Thoracic aorta (tissue), 2 donors: ENCODE measurements at places on chromosomes 2 and 18. TPM values are rescaled to one million over a fixed set of nuclear protein-coding genes. Genes with fewer than 3 reads are reported as not detected.

The IL1A gene
- 0.56 TPM for total RNA-seq

The POMC gene
- 5.7 TPM for total RNA-seq

The ZDBF2 gene
- 12.7 TPM for total RNA-seq

The TNFAIP6 gene
- 6.9 TPM for total RNA-seq

The DAW1 gene
- 1.1 TPM for total RNA-seq

The SP3 gene
- total RNA-seq, result 70.0 TPM

The KATNAL2 gene
- total RNA-seq, result 5.6 TPM

The EVX2 gene
- not detected for total RNA-seq

The HOXD1 gene
- 0.71 TPM for total RNA-seq

The CERS6 gene
- total RNA-seq, result 13.7 TPM

The FABP1 gene
- total RNA-seq, result not detected

- no peak for DNase-seq
Measured at GRCh38 chr2:113370030-113370429, 67.5 kb upstream of the ZNG1B start.

- no peak for DNase-seq
Measured at GRCh38 chr2:39486071-39486470, 49.0 kb upstream of the MAP4K3 start.

DNA sequence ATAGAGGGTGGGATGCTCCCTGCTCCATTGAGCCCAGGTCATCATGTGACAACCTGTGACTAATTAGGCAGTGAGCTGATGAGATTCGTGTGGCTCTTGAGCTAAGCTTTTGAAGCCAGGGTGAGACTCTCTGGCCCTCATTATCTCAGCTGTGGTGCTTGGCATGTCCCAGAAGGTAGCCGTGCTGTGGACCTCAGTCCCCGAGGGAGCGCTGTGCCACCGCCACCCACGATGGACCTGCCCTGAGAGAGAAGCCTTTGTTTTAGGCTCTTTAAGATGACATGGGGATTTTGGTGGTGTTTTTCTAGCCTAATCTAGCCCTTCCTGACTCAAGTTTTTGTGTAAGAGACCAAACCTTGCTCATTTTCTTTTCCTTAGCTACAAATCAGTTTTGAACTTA, 66.4 kb downstream of the NEDD4L start:
- DNase-seq, result no peak

- DNase-seq, result no peak
Measured at GRCh38 chr2:67954093-67954748, 108.6 kb downstream of the C1D start.

DNA sequence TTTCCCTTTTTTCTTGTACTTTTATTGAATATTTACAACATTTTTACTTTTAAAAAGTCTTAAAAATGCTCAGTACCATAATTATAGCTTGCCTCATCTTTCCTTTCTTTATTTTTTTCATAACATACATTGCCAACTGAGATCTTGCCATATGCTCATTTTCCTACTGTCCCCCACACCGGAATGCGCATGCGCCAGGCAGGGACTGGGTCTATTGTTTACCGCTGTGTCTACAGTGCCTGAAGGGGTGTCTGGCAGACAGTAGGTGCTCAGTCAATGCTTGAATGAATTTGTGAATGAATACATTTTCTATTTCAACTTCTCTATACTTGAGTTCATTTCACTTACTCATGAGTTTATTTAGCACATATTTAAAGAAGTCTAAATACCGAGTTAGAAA, 158.0 kb downstream of the CYP26B1 start:
- no peak for DNase-seq

DNA sequence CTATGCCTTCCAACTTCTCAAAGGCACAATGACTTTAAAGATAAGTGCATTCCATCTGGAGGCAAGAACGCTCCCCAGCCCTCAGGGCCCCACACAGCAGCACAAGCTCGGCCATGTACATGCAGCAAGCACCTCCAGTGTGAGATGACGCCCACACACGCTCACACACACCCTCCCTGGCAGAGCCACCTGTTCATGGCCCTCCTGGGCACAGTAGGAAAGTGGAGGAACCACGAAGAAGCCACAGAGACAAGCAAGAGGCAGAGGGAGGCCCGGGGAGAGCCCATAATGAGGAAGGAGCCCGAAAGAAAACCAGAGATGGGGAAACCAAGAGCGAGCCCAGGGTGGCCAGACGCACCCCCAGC, 21.7 kb downstream of the BIN1 start:
- no peak for DNase-seq

- no peak for DNase-seq
Measured at GRCh38 chr2:106745468-106745867, 140.5 kb downstream of the ST6GAL2 start.

DNA sequence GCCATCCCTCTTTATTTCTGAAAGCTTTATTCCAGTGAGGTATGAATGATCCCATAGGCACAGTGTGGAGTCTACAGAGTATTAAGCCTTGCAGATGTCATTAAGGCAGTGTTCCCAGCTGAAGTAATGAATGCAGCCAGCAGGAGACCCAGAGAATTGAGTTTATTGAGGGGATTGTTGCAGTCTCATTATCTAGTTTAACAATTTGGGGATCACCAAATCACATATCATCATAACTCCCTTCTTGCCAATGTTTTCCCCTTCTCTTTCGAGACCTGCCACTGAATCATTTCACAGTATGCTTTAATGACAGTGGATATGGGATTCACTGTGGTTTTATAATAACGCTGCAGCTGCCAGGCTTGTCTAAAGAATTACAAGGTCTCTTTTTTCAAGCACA, 249.3 kb upstream of the FSHR start:
- DNase-seq, result no peak

DNA sequence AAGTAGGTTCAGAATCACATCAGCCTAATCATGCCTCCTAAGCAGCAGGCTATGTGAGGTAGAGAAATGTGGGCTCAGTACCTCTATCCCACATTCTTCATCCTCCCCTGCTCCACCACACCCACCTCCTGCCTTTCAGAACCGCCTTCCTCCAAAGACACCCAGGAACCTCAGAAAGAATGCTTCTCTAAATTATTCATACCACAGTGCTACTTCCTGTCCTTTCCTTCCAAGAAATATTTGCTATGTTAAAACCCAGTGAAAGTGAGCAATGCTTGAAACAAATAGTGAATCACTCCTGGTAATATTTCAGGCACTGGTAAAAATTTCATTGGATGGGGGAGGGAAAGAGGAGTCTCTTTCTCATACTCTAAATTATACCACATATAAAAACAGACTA, 24.0 kb upstream of the CREB1 start:
- DNase-seq, result no peak

DNA sequence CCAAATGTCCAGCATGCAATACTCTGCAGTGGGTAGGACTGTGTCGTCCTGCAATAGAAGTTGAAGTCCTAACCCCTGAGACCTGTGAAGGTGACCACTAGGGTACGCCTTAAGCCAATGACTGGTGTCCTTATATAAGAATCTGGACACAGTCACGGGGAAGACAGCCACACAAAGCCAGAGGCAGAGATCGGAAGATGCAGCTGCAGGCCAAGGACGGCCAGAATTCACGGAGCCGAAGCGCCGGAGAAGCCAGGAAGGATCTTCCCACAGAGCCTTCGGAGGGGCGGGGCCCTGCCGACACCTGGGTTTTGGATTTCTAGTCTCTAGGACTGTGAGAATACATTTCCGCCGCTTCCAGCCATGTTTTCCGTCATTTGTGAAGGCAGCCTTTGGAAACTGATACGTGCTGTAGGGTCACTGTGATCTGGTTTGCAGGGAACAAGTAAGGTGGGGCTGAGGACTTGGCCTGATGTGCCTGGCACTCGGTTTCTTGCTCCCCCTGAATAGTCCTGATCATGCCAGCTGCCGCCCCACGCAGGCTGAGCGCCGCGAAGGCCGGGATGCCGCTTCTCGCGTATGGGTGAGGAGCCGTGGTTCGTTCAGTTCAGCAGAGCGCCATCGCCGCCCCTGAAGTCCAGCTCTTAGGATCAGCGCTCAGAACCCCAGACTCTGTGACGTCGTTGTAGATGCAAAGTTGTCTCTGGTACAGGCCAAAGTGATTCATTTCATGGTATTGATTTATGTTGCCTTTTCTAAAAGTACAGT, 38.7 kb downstream of the PTGR3 start:
- DNase-seq, result no peak

GRCh38 chr2:96884299-96885094, 14.6 kb upstream of the SEMA4C start:
- no peak for DNase-seq

DNA sequence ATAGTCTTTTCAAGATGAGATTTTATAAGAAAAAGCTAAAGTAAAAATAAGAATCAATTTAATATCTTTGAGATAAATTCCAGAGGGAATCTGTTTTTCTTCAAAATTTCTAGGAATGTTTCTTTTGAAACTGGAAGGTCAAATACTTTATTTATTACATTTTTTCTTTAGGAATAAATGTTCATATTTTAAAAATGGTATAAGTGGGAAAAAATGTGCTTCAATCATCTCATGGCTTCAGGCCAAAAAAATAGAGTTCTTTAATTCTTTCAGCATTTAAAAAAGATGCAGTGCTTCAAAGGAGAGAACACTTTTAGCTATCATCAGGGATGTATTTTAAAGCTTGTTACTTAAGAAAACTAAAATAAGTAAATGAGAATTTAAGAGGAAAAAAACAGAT, 110.6 kb downstream of the NEB start:
- no peak for DNase-seq

- DNase-seq, result no peak
Measured at GRCh38 chr2:46555646-46556234, 76.4 kb downstream of the TMEM247 start.

GRCh38 chr18:58851856-58852255, 12.8 kb upstream of the ZNF532 start:
- DNase-seq, result no peak

- DNase-seq, result no peak
Measured at GRCh38 chr2:47897883-47898731, 8.2 kb downstream of the FBXO11 start.

- DNase-seq, result no peak
Measured at GRCh38 chr2:65436824-65437221, 4.4 kb upstream of the SPRED2 start.

GRCh38 chr2:67641312-67642045, 244.3 kb downstream of the ETAA1 start:
- no peak for DNase-seq

- DNase-seq, result no peak
Measured at GRCh38 chr2:6580982-6581381, 284.7 kb downstream of the CMPK2 start.

GRCh38 chr2:239289545-239289944, 111.3 kb downstream of the HDAC4 start:
- no peak for DNase-seq

DNA sequence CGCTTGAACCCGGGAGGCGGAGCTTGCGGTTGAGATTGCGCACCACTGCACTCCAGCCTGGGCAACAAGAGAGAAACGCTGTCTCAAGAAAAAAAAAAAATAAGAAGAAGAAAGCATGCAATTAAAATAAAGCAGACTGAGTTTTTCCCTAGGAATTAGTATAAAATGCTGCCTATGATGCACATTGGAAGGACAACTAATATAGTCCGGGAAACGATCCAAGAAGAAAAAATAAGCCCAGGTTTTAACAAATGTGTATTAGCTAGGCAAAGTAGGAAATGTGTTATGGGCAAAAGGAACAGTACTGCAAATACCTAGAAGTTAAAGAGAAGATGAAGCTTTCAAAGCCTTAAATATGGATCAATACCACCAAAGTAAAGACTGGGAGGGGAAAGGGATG, 64.0 kb downstream of the SPIRE1 start:
- no peak for DNase-seq

DNA sequence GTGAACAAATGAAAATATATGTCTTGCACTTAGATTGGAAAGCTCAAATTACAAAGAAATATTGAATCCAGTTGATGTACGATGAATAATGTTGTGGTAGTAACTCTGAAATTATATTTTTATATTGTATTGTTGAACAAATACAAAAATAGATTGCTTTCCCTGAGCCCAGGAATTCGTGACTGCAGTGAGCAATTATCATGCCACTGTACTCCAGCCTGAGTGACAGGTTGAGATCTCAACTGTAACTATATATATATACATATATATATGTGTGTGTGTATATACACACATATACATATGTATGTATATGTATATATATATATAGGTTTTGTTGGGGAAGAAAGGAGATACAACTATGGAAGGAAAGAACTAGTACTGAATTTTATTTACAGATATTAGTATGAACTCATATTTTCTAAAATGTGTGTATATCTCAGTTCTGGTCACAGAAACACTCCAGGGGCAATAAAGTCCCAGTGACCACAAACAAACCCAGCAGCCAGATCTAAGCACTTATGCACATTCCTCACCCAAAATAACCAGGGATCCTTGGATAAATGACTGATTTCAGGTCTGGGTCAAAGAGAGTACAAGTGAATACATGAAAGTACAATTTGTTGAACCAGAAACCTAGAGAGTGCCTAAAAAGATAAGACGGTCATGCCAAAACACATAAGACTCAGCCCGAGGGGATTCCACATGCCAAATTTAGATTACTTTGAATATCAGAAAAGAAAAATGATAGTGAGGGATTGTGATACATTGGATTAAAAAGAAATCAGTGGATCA, 146.3 kb downstream of the TMX3 start:
- DNase-seq, result no peak

- DNase-seq, result no peak
Measured at GRCh38 chr2:226754821-226755604, 44.6 kb downstream of the IRS1 start.

GRCh38 chr2:20617892-20618467, 32.9 kb downstream of the HS1BP3 start:
- DNase-seq, result peak; percentile 98

DNA sequence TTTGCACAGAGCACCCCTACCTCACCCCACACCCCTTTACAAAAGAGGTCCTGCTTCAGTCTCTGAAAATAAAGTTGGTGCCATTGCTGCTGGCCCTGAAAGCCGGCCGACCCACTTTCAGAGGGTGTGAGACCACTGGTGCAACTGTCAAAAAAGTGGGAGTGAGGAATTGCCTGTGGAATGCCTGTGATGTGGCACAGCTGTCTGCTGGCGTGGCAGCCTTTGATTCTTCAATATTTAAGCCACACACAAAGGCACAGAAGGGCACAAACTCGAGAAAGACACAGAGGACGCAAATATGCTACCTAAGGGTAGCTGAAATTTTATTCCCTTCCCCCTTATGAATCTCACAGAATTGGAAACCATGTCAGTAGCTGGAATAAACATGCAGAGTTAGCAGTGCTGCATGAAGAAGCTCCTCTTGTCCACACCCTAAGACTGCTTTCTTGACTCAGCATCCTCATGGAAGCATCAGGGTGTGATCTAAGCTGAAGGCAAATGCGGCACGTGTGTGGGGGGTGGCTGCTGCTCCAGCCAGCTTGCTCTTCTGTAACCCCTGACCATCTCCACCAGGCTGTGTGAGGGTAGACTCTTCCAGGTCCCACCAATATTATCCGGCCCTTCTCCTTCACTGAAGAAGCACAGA, 92.3 kb downstream of the CELF4 start:
- no peak for DNase-seq

DNA sequence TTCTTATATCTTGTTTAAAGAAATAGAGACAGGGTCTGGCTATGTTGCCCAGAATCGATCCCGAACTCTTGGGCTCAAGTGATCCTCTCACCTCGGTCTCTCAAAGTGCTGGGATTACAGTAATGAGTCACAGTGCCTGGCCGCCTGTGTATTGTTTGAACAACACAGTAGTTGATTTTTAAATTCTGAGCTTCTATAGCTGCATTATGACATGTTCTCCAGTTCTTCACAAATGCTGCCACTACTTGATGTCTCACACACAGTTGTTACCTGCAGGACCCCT, 7.7 kb upstream of the RHOB start:
- DNase-seq, result no peak
